ENCODE measurements at places on chromosomes 1 and 21. TPM values are rescaled to one million over a fixed set of nuclear protein-coding genes. Genes with fewer than 3 reads are reported as not detected.

The SERPINC1 gene
- polyA plus RNA-seq, result 0.18 TPM

The ITGB2 gene
- polyA plus RNA-seq, result 0.55 TPM

The SLAMF8 gene
- not detected for polyA plus RNA-seq

The DNALI1 gene
- 0.06 TPM for polyA plus RNA-seq

The C1orf94 gene
- 0.05 TPM for polyA plus RNA-seq

The SLC1A7 gene
- not detected for polyA plus RNA-seq

The RNF186 gene
- polyA plus RNA-seq, result not detected

Data from keratinocyte (primary cell).